G401 (cell line): ENCODE measurements at places on chromosomes 16 and 17. TPM values are rescaled to one million over a fixed set of nuclear protein-coding genes. Genes with fewer than 3 reads are reported as not detected.

GRCh38 chr16:1713933-1714332 is 7.9 kb downstream of the MAPK8IP3 start:
- peak; percentile 78 for DNase-seq

The GFER gene
- total RNA-seq: 41.8 and 51.5 TPM in 2 replicates

DNA sequence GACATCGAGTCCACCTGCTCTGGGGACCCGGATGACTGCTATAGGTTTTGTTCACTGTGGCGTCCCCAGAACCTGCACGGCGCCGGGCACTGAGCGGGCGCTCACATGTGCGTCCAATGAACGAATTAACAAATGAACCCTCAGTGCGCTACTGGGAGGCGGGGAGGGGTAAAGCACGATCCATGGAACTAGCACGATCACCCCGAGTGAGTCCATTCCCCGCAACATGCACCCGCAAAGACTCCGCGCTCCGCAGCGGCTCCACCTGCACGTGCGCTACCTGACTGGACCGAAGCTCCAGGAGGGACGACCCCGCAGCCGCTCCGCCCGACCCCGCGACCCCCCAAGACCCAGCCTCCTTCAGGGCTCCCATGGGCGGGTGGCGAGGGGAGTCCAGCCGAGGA is 491 bp downstream of the TRAP1 start:
- DNase-seq: peak; percentile 37

DNA sequence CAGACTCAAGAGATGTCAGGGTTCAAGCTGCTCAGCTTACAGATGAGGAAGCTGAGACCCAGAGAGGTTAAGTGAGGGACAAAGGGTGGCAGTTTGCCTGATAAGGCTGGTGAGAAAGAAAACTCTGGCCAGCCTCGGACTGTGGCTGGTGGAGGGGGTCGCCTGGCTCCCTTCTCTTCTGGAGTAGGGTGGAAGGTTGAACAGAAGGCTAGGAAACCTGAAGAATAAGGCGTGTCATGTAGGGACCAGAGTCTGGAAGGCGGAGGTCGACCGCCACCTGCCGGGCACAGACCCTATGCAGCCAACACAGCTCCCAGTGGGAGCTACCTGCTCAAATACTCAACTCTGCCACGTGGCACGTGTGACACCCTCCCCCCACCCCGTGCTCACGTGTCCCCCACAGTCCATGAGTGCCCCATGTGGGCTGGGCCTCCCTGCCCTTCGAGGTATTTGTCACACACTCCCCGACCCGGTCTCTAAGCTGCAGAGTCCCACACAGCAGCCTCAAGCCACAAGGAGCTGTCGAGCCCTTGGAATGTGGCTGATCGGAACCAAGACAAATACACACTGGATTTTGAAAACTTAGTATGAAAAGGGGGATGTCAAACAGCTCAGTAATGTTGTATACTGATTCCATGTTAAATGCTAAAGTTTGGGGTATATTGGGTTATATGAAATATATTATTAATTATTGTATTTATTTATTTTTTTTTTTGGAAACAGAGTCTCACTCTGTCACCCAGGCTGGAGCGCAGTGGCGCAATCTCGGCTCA is 11.8 kb downstream of the HID1 start:
- peak; percentile 51 for DNase-seq

The NUFIP2 gene
- 22.3 and 30.8 TPM in 2 replicates for total RNA-seq

The GDPD3 gene
- 0.12 TPM in 1 of 2 replicates, not detected in the other for total RNA-seq

GRCh38 chr16:85829751-85830445 is 30.4 kb downstream of the COX4I1 start:
- no peak for DNase-seq

The BOLA2B gene
- 39.0 and 103 TPM in 2 replicates for total RNA-seq
